DND-41 (cell line): ENCODE measurements at places on chromosomes 4 and X.

GRCh38 chrX:77404419-77404818 lies 42.8 kb upstream of the FGF16 start:
- DNase-seq, result no peak

DNA sequence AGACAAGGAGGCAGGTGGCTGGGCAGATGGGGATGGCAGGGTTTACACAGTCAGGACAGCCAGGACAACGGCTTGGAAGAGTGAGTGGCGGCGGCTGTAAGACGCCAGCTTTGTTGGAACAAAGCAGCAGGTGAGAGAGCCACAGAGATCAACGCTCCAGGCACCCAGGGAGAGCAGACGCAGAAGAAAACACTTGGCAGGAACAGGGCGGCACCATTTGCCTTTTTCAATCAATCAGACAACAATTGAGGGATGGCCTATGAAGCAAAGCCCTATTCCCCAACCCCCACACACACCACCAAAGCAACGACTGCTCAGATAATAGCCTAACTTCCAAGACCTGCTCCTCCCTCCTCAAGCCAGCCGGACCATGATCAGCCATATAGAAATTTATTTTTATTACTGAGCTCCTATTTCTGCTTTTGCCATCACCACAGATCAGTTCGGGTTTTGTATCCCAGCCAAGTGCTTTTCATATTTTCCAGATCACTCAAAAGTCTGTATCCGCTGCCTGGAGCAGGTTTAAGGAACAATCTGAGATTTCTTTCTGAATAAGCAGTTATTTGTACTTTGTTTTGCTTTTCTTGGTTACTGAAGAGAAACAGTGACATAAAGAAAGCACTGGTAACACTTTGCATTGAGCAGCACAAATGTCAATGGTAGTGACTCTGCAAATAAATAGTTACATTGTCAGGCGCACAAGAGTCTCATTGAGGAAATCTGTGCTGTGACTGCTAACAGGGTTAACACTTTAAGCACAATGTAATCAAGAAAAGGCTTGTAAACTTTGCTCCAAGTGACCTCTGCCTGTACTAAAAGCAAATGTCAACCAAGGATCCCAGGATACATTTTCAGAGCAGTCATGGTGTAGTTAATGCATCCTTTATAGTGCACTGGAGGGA lies 81.8 kb upstream of the RBPJ start:
- no peak for DNase-seq

DNA sequence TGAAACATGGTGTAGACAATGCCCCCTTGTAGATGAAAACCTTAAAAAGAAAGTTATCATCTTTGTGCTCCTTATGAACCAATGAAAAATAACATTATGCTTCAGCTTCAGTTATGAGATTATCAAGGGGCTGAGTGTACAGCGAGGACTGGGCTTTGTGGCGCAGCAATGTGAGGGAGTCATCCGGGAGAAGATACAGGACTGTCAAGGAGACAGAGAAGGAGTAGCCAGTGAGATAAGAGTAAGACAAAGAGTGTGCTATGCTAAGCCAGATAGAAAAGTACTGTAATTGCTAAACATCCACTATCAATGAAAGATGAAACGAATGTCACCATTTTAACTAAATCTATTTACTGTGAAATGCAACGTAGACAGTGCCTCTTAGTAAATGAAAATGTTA lies 3.6 kb upstream of the KLHL15 start:
- no peak for DNase-seq

DNA sequence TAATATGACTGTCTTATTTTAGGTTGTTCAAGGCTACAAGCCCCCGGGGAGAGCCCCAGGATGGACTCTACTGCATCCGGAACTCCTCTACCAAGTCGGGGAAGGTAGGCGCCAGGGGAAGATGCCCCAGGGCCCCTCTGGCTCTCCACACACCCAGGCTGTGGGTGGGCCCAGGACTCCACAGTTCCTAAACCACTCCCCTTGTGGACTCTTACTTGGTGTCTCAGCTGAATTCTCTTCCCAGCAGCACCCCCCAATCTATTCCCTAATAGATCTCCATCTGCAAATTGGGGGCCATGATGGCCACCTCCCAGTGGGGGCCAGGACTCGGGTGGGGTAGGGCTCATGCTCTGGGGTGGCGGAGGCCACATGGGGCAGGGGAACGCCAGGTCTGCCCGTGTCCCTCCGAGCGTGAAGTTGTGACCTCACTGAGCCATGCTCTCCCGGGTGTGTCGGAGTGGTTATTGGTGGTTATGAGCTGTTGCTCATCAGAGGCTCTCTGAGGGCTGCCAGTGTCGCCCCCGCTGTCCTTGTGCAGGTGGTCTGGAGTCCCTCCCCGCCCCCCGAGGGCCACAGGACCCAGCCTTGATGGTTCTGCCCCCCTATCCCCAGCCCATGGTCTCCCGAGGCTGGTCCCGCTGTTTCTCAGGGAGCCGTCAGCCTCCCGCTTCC lies 11.2 kb upstream of the ADD1 start:
- no peak for DNase-seq

DNA sequence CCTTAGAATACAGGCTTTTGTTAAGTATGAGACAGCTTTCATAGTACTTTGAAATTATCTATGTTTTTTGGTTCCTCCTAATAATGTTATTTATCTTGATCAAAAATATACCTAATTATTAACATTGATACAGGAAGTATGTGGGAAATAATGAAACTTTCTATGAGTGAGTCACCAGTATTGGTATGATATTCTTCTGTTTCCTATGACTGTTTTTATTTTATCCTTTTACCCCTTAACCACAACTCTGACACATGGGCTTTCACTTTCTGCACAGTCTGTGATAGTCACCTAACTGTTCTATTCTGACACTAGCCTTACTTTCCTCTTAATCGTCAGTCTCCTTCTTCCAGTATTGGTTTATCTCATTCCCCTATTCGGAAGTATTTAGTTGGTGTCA lies 4.7 kb downstream of the THAP9 start:
- no peak for DNase-seq

DNA sequence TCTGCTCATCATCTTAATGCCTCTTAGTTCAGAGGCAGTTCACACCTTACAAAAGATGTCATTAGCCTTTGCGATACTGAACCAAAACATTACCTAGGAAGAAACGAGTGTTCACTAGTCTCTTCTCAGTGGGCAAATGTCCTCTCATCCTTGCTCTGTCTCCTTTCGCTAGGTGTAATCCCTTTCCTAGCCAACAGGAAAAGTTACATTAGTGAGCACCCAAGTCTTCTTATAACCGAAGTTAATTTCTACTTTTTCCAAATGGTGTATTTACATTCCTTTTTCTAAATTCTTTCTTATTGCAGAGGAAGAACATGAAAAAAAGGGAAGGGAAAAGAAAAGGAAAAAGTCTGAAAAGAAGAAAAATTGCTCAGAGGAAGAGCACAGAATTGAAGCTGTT lies 46.9 kb downstream of the SMIM31 start:
- no peak for DNase-seq

- no peak for DNase-seq
Observed at GRCh38 chr4:83110970-83111750, 3.4 kb downstream of the PLAC8 start.

- no peak for DNase-seq
Observed at GRCh38 chrX:41389311-41389888, 55.4 kb downstream of the DDX3X start.

DNA sequence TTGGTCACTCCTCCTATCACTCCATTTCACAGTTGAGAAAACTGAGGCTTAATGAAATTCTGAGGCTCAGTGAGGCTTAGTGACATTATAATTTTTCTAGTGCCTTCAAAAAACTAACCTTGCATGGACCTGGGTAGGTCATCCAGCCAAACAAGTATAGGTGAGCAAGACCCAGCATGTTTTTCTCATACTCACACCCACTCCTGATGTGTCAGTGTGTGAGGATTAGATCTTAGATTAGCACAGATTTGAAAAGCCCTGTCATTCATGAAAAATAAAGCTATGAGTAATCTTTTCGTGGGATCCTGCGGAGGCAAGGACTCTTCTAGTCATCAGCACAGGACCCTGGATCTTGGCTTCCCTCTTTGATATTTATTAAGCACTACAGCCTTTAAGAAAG lies 146.7 kb downstream of the CHIC2 start:
- DNase-seq, result no peak

- DNase-seq, result no peak
Observed at GRCh38 chrX:96929036-96929435, 45.3 kb downstream of the RPA4 start.

- DNase-seq, result no peak
Observed at GRCh38 chrX:141468940-141469339, 115.6 kb downstream of the SPANXA1 start.

- DNase-seq, result no peak
Observed at GRCh38 chrX:50718776-50719175, 95.2 kb downstream of the SHROOM4 start.

- no peak for DNase-seq
Observed at GRCh38 chrX:254630-255215, 26.5 kb upstream of the PLCXD1 start.

DNA sequence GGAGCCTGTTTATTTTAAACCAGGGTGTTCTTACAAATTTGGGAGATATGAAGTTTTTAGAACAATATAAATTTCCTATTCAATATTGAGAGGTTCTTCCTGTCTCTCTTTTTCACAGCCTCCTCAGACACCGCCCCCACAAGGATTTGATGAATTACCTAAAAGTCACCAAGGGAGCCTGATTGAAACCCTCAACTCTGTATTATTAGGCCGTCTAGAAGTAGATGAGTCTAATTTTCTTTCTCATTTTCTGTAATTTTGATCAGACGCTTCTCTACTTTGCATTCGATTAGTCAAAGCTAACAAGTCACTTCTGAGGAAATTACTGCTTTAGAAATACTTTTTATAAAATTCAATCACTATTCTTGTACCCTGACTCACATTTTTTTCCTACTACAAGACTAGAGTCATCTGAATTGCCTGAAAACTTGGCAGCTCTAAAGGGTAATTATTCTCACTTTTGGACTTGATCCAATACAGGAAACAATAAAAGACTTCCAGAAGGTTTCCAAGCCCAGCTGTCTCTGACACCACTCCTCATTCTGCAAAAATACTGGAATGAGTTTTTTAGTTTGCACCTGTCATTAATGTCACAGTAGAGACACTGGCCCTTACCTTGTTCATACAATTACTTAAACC lies 111.2 kb downstream of the ELOVL6 start:
- DNase-seq, result no peak

GRCh38 chr4:26126143-26126718 lies 194.6 kb upstream of the RBPJ start:
- no peak for DNase-seq

DNA sequence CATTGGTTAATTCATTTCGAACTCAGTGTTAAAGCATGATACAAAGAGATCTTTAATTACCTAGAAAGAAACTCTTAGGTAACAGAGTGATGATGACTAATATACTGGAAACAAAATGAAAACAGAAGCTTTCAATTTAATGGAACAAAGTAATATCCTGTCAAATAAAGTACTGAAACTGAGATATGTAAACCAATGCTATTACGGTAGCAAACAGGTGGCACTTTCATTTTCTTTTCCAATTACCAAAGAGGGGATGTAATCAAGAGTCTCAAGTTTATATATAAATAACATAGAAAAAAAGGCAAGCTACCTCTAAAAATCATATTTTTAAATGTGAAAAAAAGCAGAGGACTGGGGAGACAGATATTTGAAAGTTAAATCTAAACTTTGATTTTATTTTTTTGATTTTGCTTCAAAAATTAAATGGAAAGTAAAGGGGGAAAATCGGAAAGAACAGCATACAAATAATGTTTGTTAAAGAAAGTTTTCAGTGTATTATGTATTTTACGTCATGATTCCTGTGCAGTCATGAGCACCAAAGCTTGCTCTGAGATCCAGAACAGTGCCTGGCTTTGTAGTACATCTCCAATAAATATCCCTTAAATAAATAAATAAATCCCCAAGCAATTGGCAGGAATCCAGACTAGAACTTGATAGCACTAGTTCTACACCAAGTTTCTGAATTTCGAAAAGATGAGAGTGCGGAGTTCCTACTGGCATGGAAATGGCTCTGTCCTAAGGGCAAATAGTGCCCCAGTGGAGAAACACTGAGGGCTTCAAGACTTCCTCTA lies 25.0 kb upstream of the RAPGEF2 start:
- DNase-seq, result no peak

DNA sequence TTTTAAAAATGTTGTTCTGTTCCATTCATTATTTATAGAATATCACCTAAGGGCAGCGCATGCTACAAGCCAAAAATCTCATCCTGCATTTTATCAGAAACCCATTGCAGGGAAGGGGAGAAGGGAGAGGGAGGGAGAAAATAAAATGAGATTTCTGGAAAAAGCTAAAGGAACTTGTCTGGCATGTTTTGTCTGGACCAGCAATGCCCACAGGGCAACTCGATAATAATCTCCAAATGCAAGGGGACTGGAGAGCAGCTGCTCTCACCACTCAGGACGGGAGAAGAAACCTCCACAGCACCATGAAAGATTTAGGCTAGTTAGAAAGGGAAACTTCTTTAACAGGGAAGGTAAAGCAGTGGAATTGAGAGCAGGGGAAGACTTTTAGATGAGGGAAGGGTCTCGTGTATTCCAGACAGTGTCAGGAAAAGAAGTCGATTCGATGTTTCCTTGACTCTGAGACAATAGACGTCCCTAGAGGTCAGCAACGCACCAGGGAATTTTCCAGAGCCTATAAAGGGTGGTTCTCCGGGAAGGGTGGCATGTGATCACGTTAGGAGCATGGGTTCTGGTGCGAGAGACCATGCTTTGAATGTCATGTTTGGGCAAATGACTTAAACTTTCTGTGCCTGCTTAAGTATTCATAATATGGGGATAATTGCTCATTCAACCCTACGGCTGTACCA lies 132.2 kb upstream of the NDP start:
- no peak for DNase-seq

DNA sequence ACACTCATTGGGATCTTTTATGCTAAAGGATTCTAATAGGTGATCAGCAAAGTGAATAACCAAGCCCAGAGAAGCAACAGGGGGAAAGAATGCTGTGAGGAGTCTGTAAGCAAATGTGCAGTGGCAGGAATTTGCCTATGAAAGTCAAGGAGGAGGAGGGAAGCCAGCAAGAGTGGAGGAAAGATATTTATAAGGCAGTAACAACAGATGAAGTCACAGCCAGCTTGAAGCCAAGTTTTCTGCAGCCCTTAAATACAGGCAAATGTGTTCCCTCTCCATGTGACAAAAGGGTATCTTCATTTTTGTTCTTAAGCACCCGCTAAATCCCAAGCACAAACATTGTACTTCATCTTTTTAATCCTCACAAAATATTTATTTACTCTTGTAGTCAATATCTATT lies 275.0 kb upstream of the CLNK start:
- DNase-seq, result no peak

GRCh38 chr4:70948665-70949260 lies 44.7 kb upstream of the DCK start:
- no peak for DNase-seq

DNA sequence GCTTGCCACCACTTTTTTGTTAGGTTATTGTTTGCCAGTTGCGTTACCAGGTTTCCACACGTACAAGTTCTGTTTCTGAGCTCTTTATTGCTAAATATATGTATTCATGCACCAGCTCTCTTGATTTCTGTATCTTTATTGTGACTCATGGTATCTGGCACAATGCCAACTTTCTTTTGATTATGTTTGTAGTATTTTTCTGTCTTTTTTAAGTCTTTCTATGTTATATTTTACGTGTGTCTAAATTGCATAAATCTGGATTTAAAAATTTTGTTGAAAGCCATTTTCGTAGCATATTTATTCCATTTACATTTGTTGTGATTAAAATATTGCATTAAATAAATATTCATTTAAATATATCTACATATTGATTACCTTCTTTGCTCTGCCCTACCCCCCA lies 73.8 kb downstream of the KDM6A start:
- DNase-seq, result no peak

GRCh38 chrX:68396953-68397352 lies 36.3 kb downstream of the OPHN1 start:
- DNase-seq, result no peak
